Pancreas (tissue), 10 donors: ENCODE measurements at places on chromosomes 5 and 9. TPM values are rescaled to one million over a fixed set of nuclear protein-coding genes. Genes with fewer than 3 reads are reported as not detected.

F12 gene
- 2.6 TPM for total RNA-seq

MAMDC4 gene
- 3.0 TPM for total RNA-seq

PCDHB4 gene
- total RNA-seq: 5.5 TPM

PRLR gene
- total RNA-seq: 13.0 TPM

PTPN3 gene
- total RNA-seq: 12.5 TPM

CEL gene
- total RNA-seq: 11,290 TPM

BDP1 gene
- total RNA-seq: 8.8 TPM

EQTN gene
- 0.39 TPM for total RNA-seq

DNA sequence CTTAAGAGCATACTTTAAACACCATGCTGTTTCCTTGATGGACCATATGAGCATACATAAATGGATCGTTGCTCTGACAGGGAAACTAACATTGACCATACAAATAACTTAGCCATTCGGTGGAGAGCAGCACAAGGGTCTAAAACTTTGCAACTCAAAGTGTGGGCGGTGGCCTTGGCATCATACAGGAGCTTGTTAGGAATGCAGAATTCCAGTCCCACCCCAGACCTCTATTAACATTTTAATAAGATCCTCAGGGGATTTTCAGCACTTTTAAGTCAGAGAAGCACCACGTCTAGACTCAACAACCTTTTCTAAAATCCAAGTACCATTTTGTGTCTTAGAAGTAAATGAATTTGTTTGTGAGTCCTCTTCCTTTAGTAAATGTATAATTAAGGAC, 260.9 kb downstream of the EBF1 start:
- DNase-seq: no peak

DNA sequence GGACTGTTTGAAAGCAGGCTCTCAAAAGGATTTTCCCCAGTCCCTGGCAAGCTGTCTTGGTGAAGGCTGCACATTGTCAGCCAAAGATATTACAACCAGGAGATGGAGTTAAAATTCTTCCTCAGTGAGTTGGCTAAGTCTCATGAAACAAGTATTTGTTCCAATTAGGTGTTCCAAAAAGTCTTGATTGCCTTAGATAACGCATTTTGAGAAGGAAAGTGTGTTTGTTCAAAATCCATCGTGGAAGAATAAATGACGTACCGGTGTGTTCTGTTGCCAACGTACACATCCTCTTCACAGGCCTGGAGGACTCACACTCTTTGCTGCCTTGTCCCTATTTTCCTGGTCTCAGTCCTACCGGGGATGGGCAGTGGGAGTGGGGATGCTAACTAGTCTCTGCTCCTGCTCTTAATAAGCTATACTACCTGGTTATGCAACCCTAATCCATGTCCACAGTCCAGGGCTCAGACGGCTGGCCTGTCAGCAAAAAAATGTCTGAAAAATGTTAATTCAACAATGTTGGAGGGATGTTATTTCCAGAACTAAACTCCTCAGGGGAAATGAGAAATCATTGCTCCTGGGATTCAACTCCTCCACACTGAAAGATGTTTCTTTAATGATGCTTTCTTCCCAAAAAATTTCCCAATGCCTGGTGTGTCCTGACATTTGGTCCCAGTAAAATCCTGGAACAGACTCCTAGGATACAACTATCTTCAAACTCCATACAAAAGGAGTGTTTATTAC, 175.3 kb upstream of the KLF9 start:
- no peak for DNase-seq

DNA sequence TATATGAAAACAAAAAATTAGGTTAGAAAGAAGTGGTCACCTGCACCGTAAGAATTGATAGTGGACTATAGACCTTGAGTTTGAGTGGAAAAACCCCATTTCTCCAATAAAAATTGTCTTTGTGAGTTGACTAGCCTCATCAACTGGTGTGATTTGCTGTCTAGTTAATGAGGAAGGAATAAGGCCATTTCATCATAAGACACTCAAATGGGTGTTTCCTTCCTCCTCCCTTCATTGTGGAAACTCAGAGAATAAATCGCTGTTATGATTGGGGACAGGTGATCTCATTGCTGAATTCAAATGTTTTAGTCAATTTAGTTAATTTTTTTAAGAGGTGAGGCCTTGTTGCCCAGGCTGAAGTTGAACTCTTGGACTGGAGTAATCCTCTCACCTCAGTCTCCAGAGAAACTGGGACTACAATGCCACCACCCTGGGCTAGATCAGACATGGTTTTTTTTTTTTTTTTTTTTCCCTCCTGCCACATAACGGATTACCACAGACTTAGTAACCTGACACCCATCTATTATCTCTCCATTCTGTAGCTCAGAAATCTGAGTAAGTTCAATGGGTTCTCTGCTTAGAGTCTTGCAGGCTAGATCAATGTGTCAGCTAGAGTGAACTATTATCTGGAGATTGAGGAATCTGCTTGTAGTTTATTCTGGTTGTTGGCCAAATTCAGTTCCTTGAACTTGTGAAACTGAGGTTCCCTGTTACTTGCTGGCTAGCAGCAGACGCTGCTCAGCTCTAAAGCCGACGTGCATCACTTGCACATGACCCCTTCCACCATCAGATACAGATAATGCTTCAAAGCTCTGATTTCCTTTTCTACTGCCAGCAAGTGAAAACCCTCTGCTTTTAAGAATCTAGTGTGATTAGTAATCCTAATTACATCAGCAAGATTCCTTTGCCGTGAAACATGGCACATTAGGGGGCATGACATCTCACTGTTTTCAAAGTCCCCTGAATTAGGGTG, 663.8 kb upstream of the CDH9 start:
- DNase-seq: no peak

GRCh38 chr9:6911901-6912638, 154.3 kb downstream of the KDM4C start:
- DNase-seq: no peak

DNA sequence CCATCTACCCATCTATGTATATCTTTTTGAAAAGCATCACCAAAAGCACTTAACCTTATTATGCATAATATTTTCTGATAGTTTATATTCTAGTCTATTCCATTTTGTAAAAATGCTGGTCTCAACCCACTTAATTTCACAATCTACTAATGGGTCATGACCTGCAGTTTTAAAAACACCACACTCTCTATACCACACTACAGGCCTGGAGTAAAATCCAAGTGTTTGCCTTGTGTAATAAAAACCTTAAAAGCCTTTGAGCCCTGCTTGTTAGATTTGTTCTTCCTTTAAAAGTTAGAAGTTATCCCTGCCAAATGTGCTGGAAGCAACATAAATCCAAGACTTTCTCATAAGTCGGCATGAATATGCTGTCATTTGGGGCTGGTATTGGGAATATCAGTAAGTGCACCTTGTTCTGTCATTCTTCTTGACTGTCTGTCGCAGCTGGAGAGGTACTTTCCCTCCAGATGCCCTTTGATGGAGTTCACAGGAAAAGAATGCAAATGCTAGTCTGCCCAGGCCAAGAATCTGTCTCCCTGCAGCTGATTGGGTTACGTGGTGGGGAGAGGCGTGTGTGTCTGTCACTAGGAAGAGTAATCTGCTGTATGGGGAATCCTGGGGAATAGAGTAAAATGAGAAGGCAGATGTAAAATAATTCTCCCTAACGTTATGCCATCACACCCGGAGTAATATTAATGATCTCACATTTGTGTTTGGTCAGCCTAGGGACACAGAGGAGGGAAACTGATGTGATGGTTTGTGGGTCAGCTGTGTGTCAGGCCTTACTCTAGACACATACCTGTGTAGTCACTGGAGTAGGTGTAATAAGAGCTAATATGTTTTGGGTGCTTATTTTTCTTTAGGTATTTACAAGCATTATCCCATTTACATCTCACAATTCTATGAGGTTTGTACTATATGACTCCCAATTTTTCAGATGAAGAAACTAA, 79.4 kb downstream of the ZNF366 start:
- DNase-seq: no peak

- DNase-seq: no peak
Observed at GRCh38 chr9:109242014-109242413, 75.0 kb upstream of the FRRS1L start.

- no peak for DNase-seq
Observed at GRCh38 chr5:142283304-142283703, 41.5 kb downstream of the SPRY4 start.

DNA sequence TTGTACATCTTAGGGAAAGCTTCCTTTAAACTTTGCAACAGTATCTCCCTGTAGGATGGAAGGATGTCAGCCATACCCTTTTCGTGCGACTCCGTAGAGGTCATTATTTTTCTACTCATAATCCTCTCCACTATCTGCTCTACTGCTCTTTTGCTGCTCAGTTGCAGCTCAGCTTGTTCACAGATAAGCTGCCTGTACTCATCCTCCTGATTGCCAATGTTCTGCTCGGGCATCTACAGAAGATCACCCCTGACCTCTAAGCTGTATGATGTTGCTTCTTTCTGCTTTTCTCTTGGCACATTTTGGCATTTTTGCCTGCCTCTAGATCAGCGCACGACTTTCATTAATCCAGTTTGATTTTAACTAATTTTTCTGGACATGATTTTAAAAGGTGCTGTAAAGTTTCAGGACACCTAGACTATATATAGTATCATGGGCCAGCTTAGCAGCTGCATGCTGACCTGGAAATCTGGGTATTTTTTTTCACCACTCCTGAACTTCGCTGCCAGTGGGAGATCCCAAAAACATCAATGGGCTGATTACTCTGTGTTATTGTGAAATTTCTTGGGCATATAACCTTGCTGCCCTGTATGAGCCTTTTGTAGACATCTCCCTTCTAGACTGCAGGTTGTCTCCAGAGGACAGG, 131.2 kb upstream of the ZNF608 start:
- no peak for DNase-seq

DNA sequence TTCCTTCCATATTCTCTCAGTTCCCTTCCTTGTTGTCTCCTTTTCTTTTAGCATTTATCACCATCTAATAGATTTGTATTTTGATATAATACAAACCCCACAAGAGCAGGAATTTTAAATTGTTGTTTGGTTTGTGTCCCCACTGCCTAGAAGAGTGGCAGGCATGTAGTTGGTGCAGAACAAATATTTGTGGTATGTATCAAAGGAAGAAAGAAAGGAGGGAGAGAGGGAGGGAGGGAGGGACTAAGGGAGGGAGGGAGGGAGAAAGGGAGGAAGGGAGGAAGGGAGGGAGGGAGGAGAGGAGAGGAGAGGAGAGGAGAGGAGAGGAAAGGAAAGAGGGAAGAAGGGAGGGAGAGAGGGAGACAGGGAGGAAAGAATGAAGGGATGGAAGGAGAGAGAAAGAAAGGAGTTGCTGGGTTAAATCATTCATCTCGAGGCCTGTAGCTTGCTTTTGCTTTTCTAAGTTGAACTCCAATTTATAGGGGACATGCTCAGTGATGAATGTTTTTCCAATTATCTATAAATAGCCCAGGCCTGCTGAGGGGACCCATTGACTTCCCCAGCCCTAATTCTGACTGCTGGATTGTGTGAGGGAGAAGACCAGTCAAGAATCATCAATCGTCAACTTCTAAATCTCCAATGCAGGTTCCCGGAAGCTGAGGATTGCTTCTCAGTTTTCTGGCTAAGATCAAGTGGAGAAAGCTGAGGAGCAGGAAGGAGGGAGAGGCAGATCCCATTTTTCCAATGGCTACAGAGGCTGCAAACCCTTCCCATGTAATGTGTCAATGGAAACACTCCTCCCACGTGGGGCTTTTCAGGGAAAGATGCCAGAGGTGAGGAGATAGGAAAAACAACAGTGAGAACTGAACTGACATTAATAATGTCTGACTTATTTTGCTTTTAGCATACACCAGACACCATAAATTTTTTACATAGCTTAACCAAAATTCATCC, 320.7 kb downstream of the ASTN2 start:
- DNase-seq: no peak

DNA sequence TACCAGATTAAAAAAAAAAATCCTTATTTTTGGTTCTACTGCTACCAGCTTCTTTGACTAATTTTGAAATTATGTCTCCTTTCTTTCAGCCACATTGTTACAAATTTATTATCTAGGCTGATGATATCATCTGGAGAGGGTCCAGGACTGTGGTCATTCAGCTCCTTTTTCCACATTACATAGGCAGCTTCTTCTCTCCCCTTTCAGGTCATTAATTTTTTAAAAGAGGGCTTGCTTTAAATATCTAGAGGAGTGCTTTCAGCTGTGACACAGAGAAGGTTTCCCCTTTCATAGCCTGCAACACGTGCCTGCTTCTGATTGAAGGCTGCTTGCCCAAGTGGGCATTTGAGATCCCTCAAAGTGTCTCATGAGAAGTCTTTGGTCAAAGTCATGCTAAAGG, 155.7 kb upstream of the PAPPA start:
- no peak for DNase-seq

GRCh38 chr5:31329715-31330114, 136.2 kb downstream of the CDH6 start:
- DNase-seq: no peak

DNA sequence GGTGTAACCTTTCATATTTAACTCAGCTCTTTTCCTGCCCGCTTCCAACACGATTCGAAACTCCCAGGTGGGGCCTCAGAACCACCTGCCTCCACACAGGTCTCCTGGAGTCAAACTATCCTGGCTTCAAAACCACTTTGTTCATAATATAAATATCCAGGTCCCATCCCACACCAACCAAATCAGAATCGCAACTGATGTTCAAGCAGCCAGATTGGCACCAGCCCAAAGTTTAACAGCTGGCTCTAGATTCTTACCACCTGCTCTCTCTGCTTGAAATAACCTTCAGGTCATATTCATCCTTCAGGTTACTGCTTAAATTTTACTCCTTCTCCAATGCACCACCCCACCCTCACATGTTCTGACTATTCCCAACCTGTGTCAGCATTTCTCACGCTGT, 231.4 kb upstream of the TRPM3 start:
- DNase-seq: no peak
